ENCODE measurements at places on chromosomes 7 and 10.

DNA sequence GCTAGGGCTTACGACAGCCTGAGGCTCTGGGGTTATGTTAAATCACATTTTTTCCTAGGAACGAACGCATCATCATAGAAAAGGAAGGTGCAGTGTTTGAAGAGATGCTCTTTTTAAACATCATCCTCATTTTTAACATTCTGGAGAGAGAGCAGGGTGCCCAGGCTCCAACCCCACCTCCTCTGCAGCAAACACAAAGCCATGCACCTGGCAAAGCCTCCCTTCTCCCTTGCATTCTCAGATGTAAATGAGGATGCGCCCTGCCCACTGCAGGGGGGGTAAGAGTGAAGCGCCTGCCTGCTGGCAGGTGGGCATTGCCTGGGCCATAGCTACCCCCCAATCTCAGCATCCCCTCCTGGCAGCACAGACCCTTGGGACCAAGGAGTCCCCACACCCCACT is 92.4 kb downstream of the PTPRN2 start:
- no peak for DNase-seq

- DNase-seq, result no peak
Observed at GRCh38 chr10:28219251-28219650, 83.6 kb downstream of the MPP7 start.

DNA sequence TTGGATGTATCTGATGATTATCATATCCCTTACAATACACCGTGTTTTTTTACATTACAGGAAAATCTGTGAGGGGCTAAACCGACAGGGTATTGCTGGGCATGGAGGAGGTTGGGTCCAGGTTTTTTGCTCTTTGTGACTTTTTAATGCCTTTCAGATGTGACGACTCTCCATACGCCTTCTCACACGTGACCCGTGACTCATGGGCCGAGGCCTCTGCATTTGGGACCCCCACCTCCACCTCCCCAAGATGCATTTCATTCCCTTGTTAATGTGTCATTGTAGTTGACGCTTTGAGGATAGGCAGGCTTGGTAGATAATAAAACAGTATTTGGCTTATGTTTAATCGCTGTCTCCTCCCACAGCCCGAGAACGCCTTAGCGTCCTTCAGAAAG is 95.3 kb downstream of the CUX1 start:
- no peak for DNase-seq

GRCh38 chr7:24965831-24966708 is 13.9 kb downstream of the OSBPL3 start:
- DNase-seq, result no peak

DNA sequence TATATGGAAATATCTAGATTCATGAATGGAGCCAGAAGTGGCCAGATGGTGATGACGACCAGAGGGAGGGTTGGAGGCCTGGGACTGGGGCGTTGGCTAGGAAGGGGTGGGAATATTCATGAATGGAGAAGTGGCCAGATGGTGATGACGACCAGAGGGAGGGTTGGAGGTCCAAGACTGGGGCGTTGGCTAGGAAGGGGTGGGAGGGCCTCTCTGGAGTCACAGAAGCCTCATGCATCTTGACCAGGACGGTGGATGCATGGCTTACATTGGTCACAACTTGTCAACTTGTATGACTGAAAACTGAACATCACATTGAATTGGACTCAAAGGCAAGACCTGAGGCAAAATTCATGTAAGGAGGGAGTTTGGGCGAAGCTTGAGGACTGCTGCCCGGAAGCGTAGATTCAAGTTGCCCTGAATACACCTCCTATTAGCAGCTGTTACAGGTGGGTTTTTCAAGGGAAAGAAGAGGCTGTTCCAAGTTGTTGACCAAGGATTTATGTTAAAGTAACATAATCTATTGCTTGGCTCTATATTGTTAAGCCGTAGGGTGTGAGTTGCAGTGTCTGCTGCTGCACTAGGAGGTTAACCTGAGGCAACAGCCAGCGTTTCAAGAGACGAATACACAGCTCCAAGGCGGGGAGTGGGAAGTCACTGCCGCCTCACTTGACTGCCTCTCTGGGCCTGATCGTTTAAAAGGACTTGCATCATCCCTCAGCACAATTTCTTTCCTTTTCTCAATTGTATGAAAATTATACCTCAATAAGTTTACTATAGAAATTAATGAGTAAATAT is 55.1 kb upstream of the FAM20C start:
- DNase-seq, result no peak

GRCh38 chr10:59108886-59109288 is 67.6 kb upstream of the PHYHIPL start:
- DNase-seq, result no peak

DNA sequence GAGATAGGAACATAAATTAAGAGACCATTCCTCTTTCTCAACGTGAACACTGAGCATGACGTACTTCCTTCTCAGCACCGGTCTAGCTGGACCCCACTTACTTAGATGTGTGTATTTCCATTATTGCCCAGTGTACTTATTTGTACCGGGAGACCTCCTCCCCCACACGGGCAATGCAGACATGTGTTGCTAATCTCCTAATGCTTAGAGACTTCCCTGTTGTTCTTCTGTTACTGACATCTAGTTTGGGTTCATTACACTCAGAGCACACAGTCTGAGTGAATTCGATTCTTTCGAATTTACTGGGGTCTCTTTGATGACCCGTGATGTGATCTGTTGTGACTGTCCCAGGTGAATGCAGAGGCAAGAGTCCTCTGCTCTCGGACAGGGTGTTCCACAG is 260.0 kb downstream of the MAD1L1 start:
- DNase-seq, result no peak

Data from Karpas-422 (cell line).